NCI-H2081 treated with DMSO at 0.1 percent for 48 hours (cell line): ENCODE measurements at places on chromosomes 16 and 17.

DNA sequence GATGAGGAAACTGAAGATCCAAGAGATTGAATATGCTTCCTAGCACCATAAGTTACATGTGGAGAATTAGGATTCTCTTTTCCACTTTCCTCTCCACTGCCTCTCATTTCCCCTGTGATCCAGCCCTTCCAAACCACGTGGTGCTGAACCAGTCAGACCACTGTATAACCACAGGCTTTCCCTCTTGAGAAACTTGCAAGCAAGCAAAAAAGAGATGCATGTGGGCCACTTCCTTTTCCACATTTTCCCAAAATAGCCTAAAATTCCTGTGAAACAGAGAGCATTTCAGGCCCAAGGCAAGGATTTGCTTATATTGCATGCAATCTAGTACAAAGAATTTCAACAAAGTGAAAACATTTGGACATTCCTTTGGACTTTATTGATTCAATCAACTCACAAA, 59.3 kb upstream of the KSR1 start:
- no peak for DNase-seq

GRCh38 chr16:4780235-4780634, 7.9 kb downstream of the SEPTIN12 start:
- no peak for DNase-seq

DNA sequence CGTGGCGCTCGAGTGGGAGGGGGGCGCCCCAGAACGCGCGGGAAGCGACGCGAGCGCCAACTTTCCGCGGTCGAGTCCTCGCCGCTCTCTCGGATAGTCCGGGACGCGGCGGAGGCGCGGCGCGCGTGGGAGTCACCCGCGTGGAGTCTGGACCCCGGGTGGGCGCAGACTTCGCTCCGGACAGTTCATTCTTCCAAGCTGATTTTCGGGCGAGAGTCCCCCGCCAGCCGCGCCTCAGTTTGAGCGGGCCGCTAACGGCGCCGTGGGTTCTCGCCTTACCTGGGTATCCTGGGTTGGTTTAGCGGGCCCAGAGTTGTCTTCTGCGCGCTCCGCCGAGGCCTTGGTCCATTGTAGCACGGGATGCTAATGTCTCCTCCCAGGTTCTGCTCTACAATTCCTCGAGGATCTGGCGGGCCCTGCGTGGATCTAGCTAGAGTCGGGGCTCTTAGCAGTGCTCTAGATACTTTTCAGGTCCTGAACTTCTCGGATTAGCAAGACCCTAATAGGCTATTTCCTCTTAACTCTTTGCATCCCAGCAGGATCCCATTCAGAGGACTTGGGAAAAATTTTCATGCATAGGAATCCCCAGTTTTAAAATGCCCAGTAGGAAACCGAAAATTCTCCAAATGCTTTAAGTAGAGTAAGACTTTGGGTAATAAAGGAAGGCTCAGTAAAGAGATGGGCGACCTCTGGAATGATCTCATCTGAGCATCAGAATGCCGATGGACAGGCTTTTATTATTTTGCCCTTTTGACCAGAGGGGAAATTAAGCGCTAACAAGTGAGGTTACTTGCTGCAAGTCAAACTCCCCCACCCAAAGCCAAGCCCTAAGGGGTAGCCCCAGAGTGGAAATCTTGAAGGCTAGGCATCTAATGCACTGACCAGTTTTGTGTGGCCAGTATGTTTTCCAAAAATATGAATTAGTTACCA, 537 bp upstream of the GJC1 start:
- no peak for DNase-seq

DNA sequence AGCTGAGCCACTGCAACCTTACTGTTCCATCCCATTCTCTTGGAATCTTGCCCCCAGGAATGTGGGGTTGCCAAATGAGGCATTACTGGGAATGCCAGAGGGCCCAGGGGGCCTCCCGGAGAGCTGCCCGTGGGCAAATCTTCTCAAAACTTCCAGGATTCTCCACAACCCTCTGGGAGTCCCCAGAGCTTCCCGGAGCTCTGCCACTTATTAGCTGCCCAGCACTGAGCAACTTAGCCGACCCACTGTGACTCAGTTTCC, 306.0 kb downstream of the FOXL1 start:
- no peak for DNase-seq

GRCh38 chr16:50602531-50603205, 54.5 kb downstream of the NKD1 start:
- no peak for DNase-seq

DNA sequence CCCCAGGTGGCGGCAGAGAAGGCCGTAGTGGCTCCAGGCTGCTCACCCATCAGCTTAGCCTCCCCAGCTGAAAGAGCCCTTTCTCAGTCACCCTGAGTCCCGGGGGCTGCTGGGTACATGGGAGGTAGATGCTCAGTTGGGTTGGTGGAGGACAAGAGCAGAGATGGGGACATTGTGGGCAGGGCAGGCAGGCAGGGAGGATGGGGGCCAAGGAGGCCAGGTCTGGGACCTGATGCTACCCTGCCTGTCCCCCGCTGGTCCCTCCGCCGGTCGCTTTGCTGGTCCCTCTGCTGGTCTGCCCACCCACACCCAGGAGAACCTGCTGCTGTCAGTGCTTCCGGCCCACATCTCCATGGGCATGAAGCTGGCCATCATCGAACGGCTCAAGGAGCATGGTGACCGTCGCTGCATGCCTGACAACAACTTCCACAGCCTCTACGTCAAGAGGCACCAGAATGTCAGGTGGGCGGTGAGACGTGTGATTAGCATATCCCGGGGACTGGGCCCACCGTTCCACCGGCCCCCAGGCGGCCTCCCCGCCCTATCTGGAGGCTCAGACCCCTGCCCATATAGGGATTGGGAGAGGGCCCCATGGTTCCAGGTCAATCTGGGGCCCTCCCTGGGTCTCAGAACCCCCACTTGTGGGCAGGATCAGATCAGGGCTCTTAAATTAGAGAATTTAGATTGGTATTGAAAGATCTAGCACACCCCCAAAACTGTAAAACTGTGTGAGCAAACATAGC, 26.9 kb downstream of the ADCY7 start:
- DNase-seq: no peak

GRCh38 chr16:74771656-74772315, 2.8 kb downstream of the FA2H start:
- no peak for DNase-seq

GRCh38 chr16:23673971-23674614, 4.6 kb upstream of the PLK1 start:
- no peak for DNase-seq

GRCh38 chr16:1047801-1048200, 24.7 kb upstream of the SSTR5 start:
- no peak for DNase-seq

GRCh38 chr16:49809062-49809461, 46.9 kb downstream of the ZNF423 start:
- DNase-seq: no peak

- no peak for DNase-seq
Measured at GRCh38 chr16:57920880-57921229, 50.1 kb downstream of the CNGB1 start.

- no peak for DNase-seq
Measured at GRCh38 chr16:30439720-30440348, 5.8 kb downstream of the SEPHS2 start.

- no peak for DNase-seq
Measured at GRCh38 chr17:72406498-72406897, 285.7 kb downstream of the SOX9 start.

- no peak for DNase-seq
Measured at GRCh38 chr16:52721331-52721730, 174.4 kb upstream of the TOX3 start.

- DNase-seq: no peak
Measured at GRCh38 chr16:30382111-30382881, at the start of gene SEPTIN1. TSS of gene SEPTIN1 (minus strand) at chr16:30382561. CDS start at chr16:30382542, 19 bp downstream.

GRCh38 chr17:79577485-79578187, 33.2 kb downstream of the RBFOX3 start:
- DNase-seq: no peak

DNA sequence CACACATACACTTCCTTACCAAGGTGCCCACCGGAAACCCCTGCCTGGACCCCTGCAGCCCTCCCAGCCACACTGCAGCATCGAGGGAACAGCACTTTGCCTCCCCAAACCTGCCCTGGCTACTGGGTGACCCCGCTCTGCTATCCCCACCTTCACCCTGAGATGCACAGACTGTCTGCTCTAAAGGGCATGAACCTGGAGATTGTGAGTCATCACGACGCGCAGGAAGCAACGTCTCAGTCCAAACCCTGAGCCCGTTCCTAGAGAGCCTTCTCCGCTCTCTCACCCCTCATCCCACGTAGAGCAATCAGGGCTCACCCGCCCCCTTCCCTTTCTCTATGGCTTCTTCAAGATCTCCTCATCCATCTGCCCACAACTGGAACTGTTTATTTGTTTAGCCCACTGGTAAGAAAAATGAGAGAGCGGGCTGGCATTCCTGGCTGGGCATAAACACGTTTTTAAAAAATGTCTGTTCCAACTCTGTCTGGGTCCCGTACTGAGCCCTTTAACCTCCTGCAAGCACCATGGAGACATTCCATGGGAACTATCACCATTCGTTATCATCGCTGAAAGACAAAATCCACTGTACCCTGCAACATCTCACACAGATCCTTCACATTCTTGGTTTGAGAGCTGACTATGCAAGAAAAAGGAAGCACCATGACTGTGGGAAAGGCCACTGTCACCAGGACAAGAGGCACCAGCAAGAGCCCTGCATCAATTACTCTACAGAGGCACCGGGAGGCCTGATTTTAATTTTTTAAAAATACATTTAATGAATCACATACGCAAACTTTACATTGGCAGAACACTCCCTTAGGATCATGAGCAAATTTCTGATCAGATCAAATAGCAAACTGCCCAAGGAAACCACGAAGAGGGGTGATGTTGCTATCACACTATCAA, 28.2 kb downstream of the ZFHX3 start:
- DNase-seq: no peak

DNA sequence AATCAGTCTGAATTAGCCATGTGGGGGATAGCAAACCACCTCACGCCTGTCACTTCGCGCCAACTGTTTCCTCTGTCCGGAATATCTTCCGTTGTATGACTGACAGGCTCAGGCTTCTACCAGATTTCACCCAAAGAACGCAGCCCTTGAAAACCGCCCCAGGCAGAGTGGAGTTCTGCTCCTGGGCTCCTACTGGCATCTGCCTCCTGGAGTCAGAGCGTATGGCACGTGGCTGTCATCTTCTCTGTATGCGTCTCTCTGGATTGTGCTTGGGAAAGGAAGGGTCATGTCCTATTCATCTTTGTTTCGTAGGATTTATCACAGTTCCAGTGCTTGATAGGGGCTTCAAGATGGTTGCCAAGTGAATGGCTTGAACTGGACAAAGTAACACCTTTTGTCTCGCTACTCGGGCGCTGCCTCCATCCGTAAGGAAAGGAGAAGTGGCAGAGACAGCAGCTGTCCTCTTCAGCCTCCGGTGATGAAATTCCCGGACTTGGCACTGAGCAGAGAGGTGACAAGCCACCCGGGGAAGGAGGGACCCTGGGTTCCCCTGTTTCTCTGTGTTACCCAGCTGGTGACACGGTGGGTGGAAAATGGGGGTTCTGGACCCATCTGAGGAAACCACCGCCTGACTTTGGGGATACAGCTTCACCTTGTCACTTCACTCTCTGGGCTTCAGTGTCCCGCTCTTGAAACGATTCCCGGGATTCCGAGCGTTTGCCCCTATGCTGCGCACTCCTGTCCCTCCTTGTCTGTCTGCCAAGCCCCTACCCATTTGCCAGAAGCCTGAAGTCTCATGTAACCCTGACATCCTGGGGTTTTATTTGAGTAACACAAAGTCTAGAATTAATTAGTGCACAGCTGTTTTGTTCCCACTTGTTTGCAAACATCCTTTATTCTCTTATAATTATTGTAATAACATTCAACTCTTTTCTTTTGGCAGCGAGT, 13.9 kb downstream of the KIAA0513 start:
- no peak for DNase-seq

DNA sequence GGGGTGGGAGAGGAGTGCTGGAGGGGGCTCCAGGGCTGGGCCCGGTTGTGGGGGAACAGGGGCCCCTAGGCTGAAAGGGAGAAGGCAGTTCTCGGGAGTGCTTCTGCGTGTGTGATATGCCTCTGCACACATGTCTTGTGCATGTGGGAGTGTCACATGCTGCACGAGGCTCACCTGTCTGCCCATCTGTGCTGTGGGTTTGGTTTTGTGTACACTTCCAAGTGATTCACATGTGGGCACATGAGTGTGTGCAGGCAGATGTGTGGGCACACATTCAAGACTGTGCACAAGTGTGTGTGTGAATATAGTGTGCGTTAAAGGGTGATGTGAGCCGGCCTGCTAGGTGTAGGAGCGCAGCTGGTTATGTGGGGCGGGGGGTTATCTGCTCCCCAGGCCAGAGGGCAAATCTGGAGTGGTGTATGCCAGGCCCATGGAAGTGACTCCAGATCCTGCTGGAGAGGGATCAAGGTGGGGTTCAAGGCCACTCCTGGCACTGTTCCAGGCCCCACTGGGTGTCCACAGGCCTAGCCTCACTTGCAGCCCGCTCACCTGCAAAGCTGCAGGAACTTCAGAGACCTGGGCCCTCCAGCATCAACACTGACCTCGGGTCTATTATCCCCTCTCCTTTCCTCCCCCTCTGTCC, 3.8 kb upstream of the BAHCC1 start:
- no peak for DNase-seq

- no peak for DNase-seq
Measured at GRCh38 chr16:28181515-28181914, 30.2 kb downstream of the XPO6 start.

GRCh38 chr17:50181144-50181543, 15.3 kb downstream of the SGCA start:
- DNase-seq: no peak

- DNase-seq: no peak
Measured at GRCh38 chr17:2708585-2709182, 2.9 kb downstream of the CLUH start.

DNA sequence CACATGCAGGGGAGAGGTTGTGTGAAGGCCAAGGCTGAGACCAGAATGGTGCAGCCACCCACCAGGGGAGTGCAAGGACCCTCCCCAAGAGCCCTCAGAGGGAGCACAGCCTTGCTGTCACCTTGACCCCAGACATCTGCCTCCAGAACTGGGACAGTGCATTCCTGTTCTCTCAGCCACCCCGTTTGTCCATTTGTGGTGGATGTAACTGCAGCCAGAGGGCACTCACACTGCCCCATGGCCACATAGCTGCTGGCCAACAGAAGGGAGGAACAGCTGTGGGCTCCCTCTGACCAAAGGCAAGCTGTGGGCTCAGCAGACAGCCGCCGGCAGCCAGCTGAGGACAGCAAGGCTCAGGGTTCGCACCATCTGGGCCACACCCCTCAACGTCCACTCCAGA, 49.8 kb upstream of the KLHDC4 start:
- DNase-seq: no peak

GRCh38 chr16:86668136-86668910, 90.0 kb downstream of the FOXL1 start:
- DNase-seq: no peak

DNA sequence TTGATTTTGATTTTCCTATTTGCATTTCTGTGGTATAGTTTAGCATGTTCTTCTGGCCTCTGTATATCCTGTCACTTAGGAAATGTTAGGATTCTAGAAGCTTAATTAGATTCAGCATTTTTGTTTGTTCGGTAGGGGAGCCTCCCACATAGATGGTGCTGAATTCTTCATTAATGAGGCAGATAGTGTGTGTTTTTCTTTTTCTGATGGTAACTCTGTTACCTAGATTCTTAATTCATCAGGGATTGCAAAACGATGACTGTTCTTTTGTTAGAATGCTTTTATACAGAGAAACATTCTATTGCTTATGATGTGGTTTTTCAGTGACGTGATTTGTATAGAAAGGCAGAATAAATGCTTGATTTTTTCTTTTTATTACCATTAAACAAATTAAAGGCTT, 19.0 kb downstream of the BANP start:
- no peak for DNase-seq

- no peak for DNase-seq
Measured at GRCh38 chr16:52050418-52050817, 496.5 kb downstream of the TOX3 start.
